Stimulated activated naive CD4-positive, alpha-beta T cell (primary cell): ENCODE measurements at places on chromosomes 3 and 15.

DNA sequence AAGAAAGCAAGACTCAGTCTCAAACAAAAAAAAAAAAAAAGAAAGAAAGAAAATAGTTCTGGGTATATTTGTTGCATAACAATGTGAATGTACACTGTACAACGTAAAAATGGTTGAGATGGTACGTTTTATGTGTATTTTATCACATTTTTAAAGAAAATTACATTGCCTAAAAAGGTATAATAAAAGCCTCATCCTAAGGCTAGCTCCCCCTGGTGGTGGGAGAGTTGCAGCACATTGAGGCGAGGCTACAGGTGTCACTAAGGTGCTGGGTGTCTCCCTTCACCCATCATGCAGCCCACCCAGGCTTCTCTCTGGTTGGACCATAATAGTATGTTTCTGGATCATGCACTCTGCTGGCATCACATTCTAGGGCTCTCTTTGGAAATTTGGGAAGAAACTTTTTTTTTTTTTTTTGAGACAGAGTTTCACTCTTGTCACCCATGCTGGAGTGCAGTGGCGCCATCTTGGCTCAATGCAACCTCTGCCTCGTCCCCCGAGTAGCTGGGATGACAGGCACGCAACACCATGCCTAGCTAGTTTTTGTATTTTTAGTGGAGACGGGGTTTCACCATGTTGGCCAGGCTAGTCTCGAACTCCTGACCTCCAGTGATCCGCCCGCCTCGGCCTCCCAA, 12.4 kb upstream of the RAB11A start:
- DNase-seq: peak; percentile 60

GRCh38 chr15:75620841-75621391, 4.6 kb downstream of the SNUPN start:
- DNase-seq: no peak

- no peak for DNase-seq
Measured at GRCh38 chr3:150247441-150247840, 160.7 kb upstream of the TSC22D2 start.

GRCh38 chr15:59299929-59300617, 72.6 kb downstream of the MYO1E start:
- DNase-seq: peak; percentile 69

GRCh38 chr3:114496021-114496434, 202.2 kb downstream of the TIGIT start:
- DNase-seq: no peak

DNA sequence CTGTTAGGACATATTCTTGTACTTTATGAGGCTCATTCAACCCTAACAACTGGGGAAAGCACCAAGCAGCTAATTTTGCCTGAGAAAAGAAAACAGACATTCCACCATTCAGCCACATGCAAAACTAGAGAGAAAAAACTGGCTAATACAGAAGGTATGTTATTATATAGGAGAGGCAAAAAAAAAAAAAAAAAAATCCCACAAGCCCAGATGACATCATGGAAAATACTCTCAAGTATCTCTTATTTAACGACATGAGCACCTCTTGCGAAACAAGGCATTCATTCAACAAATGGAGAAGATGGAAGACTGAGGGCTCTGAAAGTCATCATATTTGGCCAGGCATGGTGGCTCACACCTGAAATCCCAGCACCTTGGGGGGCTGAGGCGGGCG, 61.5 kb downstream of the PRICKLE2 start:
- no peak for DNase-seq

DNA sequence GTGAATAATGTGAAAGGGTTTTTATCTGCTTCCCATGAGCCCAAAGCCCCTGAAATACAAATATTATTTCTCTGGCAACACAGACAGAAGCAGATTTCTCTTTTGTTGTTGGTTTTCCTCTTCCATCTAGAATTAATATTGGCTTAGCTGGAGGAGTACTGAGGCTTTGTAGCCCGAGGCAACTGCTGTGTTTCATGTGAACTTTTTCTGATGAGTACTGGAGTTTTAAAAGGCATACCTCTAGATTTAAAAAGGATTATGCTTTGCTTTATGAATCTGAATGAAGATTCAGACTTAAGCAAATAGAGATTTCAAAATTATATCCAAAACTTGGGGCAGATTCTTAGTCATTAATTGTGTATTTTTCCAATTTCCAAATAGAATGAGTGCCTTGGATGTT, 50.9 kb downstream of the IQCH start:
- no peak for DNase-seq

GRCh38 chr15:96354731-96355567, 24.4 kb downstream of the NR2F2 start:
- DNase-seq: no peak

GRCh38 chr3:56957522-56957921, 102.9 kb upstream of the SPATA12 start:
- DNase-seq: no peak

GRCh38 chr3:103705641-103706040, 1270.8 kb downstream of the ZPLD1 start:
- DNase-seq: no peak

DNA sequence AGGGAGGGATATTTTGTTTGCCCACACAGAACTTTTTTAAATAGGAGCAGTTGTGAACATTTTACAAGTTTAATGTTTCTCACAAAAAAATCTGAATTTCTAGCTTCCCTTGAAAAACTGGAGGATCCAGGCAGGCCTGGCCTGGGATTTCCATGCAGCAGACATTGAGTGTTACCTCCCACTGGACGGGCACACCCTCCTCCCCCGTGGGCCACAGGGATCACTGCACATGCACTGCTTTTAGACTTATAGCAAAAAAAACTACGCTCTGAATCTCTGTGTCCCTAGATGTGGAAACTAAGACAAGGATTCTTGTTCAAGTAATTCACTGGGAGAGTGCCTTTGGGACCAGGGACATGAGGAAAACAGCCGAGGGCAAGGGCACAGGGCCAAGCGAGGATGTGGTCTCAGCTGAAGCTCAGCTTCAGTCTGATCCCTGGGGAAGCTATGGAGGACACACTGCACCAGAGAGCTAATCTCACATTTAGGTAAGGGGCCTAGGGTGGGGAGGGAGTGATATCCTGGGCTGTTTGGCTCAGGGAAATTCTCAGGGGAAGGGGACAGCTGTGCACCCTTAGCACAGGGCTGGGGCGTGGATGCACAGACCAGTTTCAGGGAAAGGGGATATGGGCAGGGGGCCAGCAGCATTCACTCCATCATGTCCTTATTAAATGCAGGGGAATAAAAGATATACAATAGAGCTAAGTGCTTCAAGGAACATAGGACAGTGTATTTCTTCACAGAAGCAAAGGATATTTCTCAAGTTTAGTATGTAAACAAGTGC, 46.0 kb downstream of the FSIP1 start:
- DNase-seq: no peak

GRCh38 chr15:40397688-40398412, 7.7 kb upstream of the IVD start:
- no peak for DNase-seq

GRCh38 chr3:188689101-188689574, 482.6 kb upstream of the TPRG1 start:
- no peak for DNase-seq

- DNase-seq: no peak
Measured at GRCh38 chr3:171901615-171902312, 58.6 kb downstream of the TMEM212 start.

GRCh38 chr3:143263852-143264513, 144.4 kb downstream of the CHST2 start:
- DNase-seq: no peak

DNA sequence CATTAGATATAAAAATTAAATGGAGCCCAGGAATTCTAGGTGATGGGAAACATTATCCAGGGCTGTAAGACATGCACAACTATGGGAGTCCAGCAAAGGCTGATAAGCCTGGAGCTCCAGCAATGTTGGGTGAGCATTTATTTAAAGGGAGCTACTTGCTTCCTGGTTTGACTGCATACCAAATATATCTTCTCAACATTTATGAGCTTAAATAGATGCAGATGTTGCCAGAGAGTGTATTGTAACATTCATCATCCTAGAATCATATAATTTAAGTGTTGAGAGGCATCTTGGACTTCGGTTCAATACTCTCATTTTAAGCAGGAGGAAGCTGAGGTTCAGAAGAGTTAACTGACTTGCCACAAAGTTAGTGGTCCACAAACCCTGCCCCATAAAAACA, 12.2 kb upstream of the POLR2M start:
- DNase-seq: no peak

- DNase-seq: no peak
Measured at GRCh38 chr3:173096140-173096539, 44.9 kb downstream of the SPATA16 start.

DNA sequence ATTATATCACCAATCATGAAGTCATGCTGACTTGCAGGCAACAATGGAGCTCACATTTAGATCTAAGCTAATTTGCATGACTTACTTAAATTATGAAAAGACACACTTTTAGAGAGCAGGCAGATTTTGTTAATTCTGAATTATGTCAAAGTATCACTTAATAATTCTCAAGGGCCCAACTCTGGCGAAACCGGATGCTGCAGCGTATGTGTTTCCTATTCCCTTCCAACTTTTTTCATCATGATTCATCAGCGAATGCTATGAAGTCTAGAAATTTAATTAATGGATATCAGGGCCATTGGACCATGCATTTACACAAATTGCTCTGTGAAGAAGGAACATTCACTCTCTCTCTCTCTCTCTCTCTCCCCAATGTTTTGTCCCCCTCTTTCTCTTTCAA, 63.5 kb upstream of the GOLGA8A start:
- DNase-seq: no peak

- no peak for DNase-seq
Measured at GRCh38 chr3:188097791-188098190, 56.2 kb upstream of the LPP start.

GRCh38 chr3:62669161-62669560, 206.1 kb downstream of the CADPS start:
- DNase-seq: no peak

- no peak for DNase-seq
Measured at GRCh38 chr3:114928989-114929640, 218.0 kb downstream of the ZBTB20 start.

- DNase-seq: no peak
Measured at GRCh38 chr3:107193116-107193515, 184.1 kb upstream of the CCDC54 start.

GRCh38 chr3:117144853-117145252, 435.3 kb downstream of the TUSC7 start:
- no peak for DNase-seq

- DNase-seq: no peak
Measured at GRCh38 chr15:54307252-54307902, 329.1 kb downstream of the UNC13C start.

GRCh38 chr3:108292450-108292849, 3.9 kb upstream of the HHLA2 start:
- DNase-seq: no peak

DNA sequence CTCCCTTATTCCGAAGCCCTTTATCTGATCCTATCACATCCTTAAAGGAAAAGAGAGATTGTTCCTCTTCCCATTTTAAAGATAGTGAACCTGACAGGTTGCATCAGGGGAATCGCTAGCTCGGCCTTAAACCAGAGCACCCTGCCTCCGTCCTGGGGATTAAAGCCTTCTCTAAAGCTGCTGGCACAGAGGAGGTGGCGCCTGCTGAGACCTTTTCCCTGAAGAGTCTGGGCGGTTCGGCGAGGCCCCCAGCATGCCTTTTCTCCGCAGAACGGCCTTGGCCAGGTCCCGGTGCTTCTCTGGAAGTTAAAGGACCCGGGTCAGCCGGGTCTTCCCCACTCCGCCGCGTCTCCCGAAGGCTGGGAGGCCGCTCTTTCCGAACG, 593 bp downstream of the FAM219B start:
- no peak for DNase-seq

DNA sequence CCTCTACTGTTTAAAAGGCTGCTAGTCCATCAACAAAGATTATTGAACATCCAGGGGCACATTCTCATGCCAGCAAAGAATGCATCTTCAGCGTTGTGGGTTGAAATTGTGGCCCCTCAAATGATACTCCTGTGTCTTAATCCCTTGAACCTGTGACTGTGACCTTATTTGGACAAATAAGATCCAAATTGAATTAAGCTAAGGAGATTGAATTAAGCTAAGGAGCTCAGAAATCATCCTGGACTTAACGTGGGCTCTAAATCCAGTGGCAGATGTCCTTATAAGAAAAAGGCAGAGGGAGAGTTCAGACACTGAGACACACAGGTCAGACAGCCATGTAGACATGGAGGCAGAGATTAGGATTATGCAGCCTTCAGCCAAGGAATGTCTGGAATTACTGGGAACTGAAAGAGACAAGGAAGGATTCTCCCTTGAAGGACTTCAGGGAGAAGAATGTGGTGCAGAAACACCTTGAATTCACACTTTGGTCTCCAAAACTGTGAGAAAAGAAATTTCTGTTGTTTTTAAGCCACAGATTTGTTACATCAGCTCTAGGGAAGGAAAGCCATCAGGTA, 57.3 kb upstream of the SLC24A5 start:
- DNase-seq: no peak

DNA sequence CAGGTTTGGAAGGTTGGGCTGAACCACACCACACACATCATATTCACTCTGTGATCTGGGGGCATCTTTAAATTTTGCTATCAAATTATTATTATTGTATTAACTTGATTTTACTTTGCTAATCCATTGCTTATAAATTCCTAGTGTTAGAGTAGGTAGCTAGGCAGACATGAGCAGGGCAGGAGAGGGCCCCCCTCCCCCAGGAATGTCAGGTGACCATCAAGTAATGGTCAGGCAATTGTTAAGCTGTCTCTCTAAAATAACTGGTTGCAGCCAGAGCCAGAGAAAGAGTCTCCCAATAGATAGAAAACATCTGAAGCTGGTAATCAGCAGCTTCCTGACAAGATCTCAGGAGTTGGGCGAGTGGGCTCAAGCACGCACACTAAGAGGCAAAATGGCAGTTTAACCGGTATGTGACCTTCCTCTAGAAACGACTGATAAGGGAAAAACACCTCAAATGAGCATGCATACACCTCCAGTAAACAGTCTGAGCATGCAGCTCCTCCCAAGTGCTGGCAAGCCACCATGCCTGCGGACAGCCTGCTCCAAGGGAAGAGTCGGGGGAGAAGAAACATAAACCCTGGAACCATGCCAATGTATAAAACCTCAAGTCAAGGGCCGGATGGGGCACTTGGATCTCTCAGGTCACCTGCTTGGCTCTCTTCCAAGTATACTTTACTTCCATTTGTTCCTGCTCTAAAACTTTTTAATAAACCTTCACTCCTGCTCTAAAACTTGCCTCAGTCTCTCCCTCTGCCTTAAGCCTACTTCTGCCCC, 3.1 kb upstream of the CXCR6 start:
- DNase-seq: no peak

GRCh38 chr3:158337110-158337509, 227.2 kb downstream of the RSRC1 start:
- no peak for DNase-seq

DNA sequence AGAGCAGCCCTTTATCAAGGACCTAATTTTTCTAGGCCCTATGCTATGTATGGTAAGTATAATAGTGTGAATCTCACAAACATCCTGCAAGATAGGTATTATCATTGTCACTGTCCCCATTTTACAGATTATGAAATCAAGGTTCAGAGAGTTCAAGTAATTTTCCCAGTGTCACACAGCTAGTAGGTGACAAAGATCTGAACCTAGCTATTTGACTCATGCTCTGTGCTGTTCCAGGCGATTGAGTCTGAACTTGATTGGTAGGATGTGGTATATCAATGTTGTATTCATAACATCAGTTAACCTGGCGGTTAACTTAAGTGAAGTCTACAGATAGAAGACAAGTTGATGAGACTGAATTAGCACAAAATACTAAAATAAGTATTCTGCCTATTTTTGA, 229.9 kb downstream of the CHST2 start:
- DNase-seq: no peak
